ENCODE measurements at places on chromosomes 3 and 15.

GRCh38 chr3:40800343-40800742 is 275.6 kb downstream of the ZNF621 start:
- no peak for DNase-seq

DNA sequence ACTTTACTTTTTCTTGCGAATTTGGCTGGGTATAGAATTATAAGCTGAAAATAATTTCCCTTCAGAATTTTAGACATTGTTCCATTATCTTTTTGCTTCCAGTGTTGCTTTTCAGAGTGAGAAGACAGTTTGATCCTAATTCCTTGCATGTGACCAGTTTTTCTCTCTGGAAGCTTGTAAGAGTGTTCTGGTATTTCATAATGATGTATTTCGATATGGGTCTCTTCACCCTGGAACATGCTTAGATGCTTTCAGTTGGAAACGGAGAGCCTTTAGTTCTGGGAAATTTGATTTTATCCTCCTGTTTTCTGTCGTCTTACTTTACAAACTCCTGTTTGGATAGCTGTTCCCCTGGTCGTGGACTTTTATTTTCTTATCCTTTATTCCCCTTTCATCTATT is 13.9 kb downstream of the ALPK3 start:
- DNase-seq = no peak

GRCh38 chr3:124770336-124771082 is 40.3 kb downstream of the UMPS start:
- DNase-seq = no peak

- DNase-seq = no peak
These were observed 28.4 kb downstream of the P3H2 start for GRCh38 chr3:190092250-190092649.

DNA sequence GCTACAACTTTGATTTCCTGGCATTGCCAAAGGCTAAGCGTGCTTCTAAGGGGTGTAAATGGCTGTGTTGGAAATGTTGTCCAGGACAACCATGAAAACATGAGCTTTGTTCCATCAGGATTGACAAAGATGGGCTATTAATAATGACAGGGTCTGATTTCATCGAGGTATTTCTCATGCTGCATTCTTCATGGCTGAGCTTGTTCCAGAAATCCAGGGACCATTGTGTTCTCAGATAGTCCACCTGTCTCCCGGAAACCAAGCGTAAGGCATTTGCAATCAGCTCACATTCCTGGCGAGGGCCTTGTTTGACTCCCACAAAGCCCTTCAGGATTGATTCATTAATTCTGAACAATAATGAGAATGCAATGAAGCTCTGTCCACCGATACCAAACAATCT is 111.3 kb downstream of the CD47 start:
- DNase-seq = no peak

- no peak for DNase-seq
These were observed 66.8 kb downstream of the FLNB start for GRCh38 chr3:58074997-58075396.

DNA sequence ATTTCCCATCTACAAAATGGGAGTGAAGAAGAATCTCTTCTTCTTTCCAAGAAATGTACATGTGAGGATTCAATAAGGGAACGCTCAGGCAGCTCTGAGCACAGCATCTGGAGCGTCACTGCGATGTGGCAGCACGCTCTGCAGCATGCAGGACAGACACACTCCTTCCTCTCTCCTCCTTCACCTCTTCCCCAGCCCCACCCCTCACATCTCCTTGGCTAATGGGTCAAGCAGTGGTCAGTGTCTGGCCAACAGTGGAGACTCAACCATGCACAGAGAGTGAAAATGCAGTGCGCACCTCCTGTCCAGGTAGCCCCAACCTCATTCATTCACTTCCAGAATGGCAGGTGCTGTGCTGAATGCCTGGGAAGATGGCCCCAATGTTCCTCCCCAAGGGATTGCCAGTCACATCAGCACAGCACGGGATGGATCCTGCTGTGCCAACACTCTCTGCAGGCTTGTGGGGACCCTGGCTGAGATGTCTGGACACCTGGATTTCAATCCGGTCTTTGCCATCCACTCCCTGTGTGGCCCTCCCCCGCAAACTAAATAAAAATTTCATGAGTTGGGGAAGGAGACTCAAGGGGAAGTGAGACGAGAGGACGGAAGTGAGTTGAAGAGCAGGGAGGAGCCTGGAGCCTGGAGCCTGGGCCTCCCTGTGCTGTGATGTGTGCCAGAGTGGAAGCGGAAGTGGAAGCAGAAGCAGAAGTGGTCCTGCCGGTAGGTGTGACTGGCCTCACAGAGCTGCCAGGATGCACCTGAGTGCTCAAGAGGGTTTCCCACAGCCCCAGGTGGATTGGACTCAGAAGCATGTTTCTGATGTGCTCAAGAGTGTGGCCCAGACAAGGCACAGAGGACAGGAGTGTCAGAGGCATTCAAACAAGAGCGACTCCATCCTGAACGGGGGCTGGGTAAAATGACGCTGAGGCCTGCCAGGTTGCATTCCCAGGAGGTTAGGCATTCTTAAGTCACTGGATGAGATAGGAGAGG is 163.9 kb downstream of the SMAD6 start:
- no peak for DNase-seq

DNA sequence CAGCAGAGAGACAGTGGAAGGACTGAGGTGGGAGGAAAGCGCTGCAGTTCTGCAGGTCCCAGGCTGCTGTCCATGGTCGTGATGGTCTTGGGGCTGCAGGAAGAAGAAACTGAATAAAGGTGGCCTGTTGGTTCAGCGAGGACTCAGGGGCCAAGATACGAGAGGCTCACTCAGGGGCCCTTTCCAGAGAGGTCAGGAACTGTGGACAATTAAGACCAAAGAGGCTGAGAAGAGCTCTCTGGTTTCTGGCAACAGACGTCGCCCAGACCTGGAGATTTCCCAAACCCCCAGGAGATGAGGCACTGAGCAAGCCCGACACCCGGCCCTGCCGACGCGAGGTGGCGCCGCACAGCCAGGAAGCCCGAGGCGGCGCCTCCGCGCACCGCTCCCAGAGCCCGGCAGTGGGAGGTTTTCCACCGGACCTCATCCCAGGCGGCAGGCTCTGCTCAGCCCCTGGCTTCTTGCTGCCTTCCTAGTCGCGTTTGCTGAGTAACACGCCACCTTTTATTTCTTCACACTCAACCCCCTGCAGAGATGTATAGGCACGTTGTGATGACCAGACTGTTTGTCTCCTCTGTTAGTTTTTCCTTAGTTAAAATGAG is 56.4 kb upstream of the ARRDC4 start:
- no peak for DNase-seq

GRCh38 chr3:38204599-38205471 is 39.5 kb downstream of the OXSR1 start:
- no peak for DNase-seq

- DNase-seq = no peak
These were observed 19.5 kb downstream of the DNAJB11 start for GRCh38 chr3:186589856-186590579.

- no peak for DNase-seq
These were observed 27.3 kb downstream of the ARL8B start for GRCh38 chr3:5149306-5149880.

GRCh38 chr15:23503576-23503975 is 56.5 kb upstream of the GOLGA6L2 start:
- no peak for DNase-seq

- DNase-seq = no peak
These were observed 6.9 kb upstream of the TBC1D2B start for GRCh38 chr15:78084449-78084750.

DNA sequence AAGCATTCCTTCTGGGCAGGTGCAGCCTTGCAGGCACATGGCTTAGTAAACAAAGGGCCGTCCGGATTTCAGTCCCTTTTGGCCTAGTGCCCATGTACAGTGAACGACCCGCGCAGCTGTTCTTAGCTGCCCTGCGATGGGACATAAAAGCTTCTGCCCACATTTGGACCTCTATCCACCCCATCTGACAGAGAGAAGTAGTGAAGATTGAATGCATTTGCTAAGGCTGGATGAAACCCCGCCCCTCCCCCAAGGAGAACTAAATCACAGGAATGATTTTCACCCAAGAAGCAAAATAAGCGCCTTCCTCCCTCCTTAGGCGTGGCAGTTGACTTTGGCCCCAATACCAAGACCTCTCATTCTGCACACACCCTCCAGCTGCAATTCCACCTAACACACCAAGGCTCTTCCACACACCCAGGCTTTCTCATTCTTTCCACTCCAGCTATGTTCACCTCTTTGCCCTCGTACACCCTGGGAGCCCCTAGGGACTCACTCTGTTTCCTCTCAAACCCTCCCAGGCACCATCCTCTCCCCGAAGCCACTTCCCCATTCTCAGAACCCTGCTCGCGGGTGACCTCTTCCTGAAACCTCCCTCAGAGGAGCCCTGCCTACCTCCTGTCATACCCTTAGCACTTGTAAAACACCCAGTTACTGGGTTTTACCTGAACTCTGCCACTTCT is 14.1 kb upstream of the HRH1 start:
- DNase-seq = no peak

DNA sequence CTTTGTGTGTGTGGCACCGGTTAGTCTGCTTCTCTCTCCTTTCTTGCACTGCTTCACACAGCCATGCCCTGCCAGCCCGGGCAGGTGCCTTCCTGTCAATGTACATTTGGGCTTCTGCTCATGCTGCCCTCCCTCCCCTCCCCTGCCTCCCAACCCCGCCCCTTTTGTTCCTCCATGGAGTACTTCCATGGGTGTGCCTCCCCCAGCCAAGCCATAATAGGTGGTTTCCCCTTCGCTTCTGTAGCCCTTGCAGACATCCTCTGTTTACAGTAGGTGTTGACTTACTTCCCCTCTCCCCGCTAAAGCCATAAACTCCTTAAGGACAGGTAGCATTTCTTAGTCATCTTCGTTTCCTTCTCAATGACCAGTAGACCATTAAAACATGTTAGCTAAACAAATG is 31.8 kb upstream of the CRTC3 start:
- no peak for DNase-seq

- DNase-seq = no peak
These were observed 36.8 kb downstream of the BDH1 start for GRCh38 chr3:197518881-197519421.

- no peak for DNase-seq
These were observed 238.4 kb upstream of the PEX5L start for GRCh38 chr3:180275176-180275575.

GRCh38 chr3:27467545-27467944 is 16.6 kb downstream of the SLC4A7 start:
- DNase-seq = no peak

- no peak for DNase-seq
These were observed 220.4 kb downstream of the SNRPN start for GRCh38 chr15:25175033-25175788.

DNA sequence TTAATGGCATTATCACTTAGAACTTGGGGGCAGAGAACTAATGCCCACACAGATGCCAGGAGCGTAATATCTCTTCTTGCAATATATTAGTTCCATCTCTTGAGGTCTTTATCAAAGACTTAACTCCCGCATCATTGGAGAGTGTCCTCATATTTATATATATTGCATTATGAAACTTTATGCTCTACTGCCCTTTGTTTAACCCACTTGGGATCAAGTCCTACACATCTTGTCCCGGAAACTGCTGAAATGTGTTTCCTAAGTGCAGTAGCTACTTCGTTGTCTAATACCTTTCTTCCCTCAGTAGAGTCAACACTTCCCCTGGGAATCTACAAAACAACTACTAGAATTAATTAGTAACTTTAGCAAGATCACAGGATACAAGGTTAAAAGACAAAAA is 1029.2 kb downstream of the OTOL1 start:
- no peak for DNase-seq

- peak; percentile 63 for DNase-seq
These were observed at the start of gene IDH2 for GRCh38 chr15:90101969-90102890. TSS of gene IDH2 (minus strand) at chr15:90102468. CDS start at chr15:90102390, 78 bp downstream.

DNA sequence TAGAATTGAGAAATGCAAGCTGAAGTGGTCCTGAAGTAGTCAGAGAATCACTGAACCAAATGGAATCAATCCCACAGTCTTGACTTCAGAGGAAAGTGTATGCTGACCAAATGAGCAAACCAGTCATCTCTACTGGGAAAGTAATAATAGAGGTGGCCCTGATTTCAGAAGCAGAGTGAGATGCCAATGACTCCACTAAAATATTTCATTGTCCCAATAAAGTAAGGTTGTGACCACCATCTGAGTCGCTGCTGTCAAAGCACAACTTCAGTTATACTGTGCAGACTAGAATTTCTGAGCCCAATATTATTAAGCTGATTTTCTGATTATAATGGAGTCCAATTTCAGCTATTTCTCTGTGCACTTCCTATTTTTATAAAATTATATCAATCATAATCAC is 334.4 kb upstream of the THBS1 start:
- DNase-seq = no peak

- DNase-seq = no peak
These were observed 169.9 kb downstream of the WDR72 start for GRCh38 chr15:53589520-53590057.

DNA sequence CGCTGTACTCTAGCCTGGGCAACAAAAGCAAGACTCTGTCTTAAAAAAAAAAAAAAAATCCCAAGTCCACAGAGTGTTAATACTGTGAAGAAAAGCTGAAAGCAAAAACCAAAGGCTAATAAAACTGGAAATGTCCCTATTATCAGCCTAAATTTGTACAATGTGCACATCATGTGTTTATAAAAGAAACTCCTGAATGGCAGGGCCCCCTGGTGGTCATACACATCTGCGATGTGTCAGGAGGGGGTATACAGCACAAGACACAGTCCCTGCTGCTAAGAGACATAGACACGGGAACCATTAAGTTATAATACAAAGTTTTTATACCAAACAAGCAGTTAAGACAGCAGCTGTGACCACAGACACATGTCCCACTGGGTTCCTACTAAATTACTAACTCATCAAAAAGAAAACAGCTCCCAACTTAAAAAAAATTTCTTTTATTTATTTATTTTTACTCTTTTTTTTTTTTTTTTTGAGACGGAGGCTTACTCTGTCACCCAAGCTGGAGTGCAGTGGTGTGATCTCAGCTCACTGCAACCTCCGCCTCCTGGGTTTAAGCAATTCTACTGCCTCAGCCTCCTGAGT is 31.0 kb downstream of the IDH2 start:
- DNase-seq = peak; percentile 71

DNA sequence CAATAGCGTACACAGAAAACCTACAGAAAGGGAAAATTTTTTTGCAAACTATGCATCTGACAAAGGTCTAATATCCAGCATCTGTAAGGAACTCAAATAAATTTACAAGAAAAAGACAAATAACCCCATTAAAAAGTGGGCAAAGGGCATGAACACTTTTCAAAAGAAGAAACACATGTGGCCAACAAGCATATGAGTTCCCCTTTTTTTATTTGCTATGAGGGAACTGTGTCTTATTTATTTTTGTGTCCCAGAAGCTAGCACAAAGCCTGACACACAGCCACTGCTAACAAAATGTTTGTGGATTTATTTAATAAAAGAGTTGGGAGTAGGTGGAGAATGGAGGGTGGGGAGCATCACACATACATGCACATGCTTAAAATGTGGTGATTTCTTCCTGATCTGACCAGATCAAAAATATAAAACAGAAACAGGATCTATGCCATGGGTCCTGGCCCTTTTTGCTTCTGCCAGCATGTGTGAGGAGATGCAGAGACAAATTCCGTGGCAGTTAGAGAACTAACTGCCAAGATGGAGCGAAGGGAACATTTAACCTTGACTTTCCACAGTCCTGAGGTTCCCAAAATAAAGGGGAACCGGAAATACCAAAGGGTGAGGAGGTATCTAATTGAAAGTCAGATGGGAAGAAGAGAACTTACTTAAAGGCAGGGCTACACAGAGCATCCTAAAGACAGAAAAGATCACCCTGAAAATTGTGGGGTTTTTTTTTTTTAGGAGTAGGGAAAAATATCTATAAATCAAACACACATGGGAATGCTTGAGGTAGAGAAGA is at the start of gene TMEM202:
TSS of gene TMEM202 (plus strand) at position 510 of the 793 bp plus-strand sequence. CDS start at position 532, 22 bp downstream.
- DNase-seq = no peak
